ENCODE measurements at places on chromosomes 6 and 20.

DNA sequence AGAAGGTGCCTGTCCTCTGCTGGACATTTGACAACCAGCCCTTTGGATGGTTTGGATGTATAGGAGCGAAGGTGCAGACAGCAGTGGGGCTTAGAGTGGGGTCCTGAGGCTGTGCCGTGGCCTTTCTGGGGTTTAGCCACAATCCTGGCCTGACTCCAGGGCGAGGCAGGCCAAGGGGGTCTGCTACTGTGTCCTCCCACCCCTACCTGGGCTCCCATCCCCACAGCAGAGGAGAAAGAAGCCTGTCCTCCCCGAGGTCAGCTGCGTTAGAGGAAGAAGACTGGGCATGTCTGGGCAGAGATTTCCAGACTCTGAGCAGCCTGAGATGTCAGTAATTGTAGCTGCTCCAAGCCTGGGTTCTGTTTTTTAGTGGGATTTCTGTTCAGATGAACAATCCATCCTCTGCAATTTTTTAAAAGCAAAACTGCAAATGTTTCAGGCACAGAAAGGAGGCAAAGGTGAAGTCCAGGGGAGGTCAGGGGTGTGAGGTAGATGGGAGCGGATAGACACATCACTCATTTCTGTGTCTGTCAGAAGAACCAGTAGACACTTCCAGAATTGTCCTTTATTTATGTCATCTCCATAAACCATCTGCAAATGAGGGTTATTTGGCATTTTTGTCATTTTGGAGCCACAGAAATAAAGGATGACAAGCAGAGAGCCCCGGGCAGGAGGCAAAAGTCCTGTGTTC is 1.3 kb upstream of the CDKN1A start:
- DNase-seq = no peak

DNA sequence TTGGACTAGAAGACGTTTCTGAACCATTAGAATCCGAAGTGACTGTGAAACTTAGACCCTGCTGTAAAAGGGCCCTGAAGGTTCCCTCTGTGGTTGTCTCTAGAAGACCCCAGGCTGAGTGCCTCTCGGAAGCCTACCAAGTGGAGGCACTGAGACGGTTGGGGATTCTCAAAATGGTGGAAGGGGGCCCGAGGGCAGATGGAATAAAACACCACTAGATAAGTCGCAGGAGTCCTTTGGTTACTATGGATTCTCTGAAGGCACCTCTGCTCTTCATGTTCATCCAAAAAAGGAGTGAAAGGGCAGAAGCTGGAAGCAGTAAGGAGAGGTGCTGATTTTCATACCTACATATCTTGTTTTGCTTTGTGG is 4.0 kb upstream of the TFAP2D start:
- DNase-seq = no peak

DNA sequence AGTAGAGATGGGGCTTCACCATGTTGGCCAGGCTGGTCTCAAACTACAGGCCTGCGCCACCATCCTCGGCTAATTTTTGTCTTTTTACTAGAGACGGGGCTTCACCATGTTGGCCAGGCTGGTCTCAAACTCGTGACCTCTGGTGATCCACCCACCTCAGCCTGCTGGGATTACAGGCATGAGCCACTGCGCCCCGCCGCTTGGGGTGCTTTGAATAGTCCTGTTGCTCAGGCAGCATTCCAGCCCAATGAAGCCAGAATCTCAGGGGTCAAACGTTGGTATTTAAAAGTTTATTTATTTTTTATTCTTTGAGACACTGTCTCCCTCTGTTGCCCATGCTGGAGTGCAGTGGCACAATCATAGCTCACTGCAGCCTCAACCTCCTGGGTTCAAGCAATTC is 11.3 kb downstream of the MOCS3 start:
- no peak for DNase-seq

DNA sequence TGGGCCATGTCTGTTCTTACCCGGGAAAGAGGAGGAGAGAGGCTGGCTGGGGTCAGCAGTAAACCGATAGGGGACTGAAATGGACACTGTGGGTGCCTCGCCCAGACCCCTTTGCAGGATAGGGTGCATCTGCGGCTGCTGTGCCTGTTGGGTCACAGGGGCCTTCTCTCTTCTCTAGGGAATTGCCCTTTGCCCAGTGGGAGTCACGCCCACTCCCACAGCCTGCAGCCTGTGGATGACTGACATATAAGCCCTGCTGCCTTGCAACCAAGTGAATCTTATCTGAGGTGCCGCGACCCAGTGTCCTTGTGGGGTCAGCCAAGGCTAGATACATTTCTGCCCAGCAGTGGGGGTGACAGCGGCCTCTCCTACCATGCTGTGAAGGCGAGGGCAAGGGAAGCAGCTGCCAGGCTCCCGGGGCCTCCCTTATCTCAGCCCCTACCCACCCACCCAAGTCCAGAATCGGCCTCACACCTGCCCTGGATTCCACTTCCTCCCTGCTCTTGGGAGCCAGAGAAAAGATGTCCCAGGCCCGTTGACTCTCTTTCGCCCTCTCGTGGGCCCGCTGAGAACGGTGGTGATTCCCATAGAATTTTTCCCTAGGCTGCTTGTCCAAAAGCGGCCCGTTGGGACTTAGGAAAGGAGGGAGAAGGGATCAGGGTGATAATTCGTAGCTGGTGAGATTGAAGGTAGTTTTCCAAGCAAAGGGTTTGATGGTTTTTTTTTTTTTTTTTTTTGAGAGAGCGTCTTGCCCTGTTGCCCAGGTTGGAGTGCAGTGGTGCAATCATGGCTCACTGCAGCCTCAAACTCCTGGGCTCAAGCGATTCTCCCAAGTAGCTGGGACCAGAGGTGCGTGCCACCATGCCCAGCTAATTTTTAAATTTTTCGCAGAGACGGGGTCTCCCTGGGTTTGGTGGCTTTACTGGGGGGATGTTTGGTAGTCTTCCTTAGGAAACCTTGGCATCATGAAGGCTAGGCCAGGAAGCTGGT is 76.4 kb upstream of the RNF24 start:
- DNase-seq = peak; percentile 60

GRCh38 chr20:32089637-32090362 is 19.7 kb upstream of the TM9SF4 start:
- DNase-seq = no peak

All from CD4-positive, alpha-beta T cell treated with Interleukin-6 for 4 hours (primary cell).